Activated CD4-positive, alpha-beta T cell treated with anti-CD3 and anti-CD28 coated beads, Interleukin-2, amount 10 ng/mL, durations not matched to agents 7 days and 5 days (primary cell): ENCODE measurements at places on chromosomes 12 and 14. TPM values are rescaled to one million over a fixed set of nuclear protein-coding genes. Genes with fewer than 3 reads are reported as not detected.

The GLIPR1L2 gene
- total RNA-seq: 0.75 TPM

The IQSEC3 gene
- not detected for total RNA-seq

The BIN2 gene
- total RNA-seq: 226 TPM

The PLEKHG7 gene
- total RNA-seq: not detected

The RASAL1 gene
- total RNA-seq: 0.40 TPM

GRCh38 chr12:87883806-87884205, 145.4 kb downstream of the C12orf50 start:
- no peak for DNase-seq

- no peak for DNase-seq
Measured at GRCh38 chr12:30996255-30996654, 69.7 kb downstream of the TSPAN11 start.

DNA sequence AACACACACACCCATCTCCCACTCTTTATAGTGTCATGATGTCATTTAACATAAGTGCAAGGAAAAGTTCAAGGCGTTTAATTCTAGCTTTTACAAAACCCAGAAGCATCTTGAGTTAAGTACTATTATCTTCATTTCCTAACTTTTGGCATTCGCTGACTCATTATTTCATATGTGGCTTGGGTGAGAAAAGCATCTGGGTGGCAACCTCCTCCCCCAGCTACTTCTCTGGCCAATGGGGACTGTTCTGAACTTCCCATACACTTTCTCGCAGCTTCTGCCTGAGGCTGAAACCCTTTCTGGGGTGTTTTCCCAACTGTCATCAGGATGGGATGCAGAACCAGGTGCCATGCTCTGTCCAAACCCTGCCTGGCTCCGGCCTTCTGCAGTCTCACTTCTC, 2.8 kb upstream of the MARK3 start:
- no peak for DNase-seq

GRCh38 chr14:97838986-97839385, 1041.8 kb downstream of the VRK1 start:
- DNase-seq: no peak

GRCh38 chr12:3098436-3098835, 21.3 kb downstream of the TSPAN9 start:
- no peak for DNase-seq

DNA sequence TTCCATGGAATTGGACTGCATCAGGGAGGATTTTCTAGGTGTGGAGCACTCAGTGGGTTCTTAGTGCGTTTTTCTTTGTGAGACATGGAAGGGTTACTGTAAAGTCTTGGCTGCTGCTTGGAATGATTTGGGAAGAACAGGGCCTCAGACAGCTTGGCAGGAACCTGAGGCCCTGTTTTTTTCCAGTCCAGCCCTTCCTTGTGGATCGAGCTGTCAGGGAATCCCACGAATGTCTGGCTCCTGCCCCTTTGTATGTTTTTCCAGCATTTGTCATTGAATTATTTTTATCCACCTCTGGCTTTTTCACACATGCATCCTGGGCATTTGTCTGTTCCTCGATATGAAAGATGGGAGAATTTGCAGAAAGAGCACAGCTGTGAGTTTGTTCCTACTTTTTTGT, 158.5 kb downstream of the TGFB3 start:
- no peak for DNase-seq

- DNase-seq: no peak
Measured at GRCh38 chr14:61526405-61527312, 168.7 kb upstream of the HIF1A start.

DNA sequence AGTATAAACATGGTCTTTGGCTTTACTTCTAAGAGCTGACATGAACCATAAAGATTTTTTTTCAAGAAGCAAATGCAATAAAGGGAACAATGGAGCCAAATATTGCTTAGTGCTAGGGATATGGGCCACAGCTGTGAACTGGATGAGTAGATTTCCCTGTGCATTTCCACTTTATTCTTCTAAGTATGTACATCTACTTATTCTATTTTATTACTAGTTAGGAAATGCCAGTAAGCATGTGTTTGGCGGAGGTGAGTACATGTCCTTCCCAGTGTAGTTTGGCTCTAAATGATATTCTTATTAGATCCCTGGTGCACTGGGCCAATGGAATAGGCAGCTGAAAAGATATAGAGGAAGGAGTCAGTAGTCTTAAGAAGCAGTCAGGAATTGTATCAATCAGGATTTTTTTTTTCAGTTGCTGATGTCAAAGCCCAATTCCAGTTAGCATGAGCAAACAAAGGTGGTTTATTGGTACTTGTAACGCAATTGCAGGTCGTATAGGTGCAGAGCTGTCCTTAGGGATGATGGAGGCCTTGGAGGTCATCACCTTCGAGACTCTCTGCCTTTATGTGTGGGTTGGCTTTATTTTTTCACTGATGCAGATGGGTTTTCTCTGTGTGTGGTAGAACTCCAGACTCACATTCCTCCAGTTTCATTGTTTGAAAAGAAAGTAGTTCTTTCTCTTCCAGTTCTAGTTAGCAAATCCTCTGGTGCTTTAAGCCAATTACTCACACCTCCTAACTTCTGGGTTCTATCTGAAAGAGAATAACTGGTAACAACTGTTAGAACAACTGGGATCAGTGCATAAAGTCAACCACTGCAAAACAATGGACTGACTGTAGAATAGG, 139.0 kb upstream of the LRIG3 start:
- no peak for DNase-seq
